ENCODE measurements at places on chromosomes 5 and 9.

GRCh38 chr5:85648495-85648894 lies 969.2 kb upstream of the COX7C start:
- DNase-seq = no peak

GRCh38 chr5:150588596-150588890 lies 51.9 kb upstream of the SYNPO start:
- no peak for DNase-seq

GRCh38 chr5:158715592-158715991 lies 384.1 kb downstream of the EBF1 start:
- no peak for DNase-seq

- DNase-seq = no peak
These were observed 50.0 kb downstream of the CAMSAP1 start for GRCh38 chr9:135857371-135857786.

- no peak for DNase-seq
These were observed 118.2 kb downstream of the BOD1 start for GRCh38 chr5:173498286-173498685.

GRCh38 chr5:146440870-146441495 lies 6.2 kb upstream of the TCERG1 start:
- DNase-seq = no peak

DNA sequence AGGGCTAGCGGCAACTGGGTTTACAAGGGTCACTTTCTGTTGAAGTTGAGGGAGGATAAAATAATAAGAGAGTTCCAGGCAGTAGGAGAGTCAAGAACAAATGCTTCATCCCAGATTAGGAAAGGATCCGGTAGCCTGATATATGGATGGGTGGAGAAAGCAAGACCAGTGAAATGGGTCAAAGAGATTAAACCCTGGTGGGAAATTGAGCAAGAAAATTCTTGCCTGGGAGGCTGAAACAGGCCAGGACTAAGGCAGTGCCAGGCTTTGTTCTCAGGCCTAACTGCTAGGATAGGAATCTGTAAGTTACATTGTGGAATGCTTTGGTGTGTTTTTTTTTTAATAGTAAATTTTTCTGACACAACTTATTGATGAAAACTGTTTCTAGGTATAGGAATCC lies 257.4 kb upstream of the RFX3 start:
- DNase-seq = no peak

- DNase-seq = no peak
These were observed 33.8 kb upstream of the ANXA2R start for GRCh38 chr5:43073597-43074546.

DNA sequence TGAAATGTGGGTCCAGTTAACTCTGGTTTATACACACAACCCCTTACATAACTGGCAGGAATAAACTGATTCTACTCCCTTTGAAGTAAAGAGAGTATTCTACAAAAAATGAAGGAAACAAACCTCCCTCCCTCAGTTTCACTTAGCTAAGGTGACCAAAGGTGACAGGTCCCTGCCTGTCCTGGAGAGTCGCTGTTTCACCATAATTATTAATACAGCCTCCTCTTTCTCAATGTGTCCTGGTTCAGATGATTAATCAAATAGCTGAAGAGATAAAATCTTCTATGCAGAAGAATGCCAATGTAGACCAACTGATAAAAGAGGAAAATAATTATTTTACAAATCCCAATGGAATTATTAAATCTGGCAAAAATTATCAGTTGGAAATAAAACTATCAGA lies 163.7 kb upstream of the GNA14 start:
- DNase-seq = no peak

DNA sequence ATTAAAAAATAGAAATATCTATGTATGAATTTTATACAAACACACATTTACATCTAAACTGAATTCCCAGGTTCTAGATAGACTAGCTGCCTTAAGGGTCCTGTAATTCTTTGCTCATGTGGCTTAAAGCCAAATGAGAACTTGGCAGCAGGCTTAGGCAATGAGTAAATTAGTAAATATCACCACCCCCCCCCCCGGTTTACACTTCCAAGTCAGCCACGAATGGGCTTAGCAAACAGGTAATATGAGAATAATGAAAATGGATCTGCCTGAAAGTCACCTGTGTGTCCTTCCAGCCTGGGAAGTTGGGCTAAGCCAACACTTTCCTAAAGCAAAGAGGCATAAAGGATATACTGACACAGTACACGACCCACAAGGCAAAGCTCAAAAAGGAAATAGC lies 108.6 kb downstream of the KLHL3 start:
- DNase-seq = no peak

DNA sequence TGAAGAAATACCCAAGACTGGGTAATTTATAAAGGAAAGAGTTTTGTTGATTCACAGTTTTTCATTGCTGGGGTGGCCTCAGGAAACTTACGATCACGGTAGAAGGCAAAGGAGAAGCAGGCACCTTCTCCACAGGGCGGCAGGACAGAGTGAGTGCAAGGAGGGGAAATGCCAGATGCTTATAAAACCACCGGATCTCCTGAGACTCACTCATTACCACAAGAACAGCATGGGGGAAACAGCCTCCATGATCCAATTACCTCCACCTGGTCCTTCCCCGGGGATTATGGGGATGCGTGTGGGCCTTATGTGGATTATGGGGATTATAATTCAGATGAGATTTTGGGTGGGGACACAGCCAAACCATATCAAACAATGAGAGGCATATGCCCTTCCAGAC lies 18.5 kb upstream of the RORB start:
- DNase-seq = no peak

DNA sequence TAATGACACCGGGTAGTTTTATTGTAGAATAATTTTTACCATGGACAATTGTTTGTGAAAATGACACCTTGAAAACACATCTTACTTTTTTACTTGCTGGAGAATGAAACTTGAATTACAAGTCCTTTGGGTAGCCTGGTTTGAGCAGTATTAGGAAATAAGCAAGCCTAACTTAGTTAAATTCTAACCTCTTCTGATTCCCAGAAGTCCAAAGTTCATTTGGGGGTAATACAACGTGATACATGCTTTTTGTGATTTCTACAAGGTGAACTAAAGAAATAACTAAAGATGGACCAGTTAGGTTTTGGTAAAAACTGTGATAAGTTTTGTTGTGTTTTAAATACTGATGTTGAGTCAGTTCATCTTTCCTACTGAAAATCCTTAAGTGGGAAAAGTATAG lies 135.4 kb upstream of the DMRT1 start:
- DNase-seq = no peak

DNA sequence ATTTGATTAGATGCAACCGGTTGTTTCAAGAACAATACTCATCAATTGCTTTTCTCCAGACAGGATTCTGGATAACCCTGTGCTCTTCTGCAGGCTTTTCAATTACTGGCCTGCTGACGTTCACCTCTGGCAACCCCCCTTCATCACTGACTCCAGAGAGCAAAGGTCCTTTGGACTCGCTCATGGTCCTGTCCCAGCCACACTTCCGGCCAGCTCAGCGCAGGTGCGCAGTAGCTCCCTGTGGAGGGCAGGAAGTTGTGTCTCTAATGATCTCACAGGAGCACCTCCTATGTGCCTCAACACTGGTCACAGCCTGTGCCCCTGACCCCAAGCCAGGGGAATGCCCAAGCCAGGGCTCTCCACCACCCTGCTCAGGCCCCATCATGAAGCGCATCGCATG lies 44.0 kb downstream of the OLFM1 start:
- no peak for DNase-seq

DNA sequence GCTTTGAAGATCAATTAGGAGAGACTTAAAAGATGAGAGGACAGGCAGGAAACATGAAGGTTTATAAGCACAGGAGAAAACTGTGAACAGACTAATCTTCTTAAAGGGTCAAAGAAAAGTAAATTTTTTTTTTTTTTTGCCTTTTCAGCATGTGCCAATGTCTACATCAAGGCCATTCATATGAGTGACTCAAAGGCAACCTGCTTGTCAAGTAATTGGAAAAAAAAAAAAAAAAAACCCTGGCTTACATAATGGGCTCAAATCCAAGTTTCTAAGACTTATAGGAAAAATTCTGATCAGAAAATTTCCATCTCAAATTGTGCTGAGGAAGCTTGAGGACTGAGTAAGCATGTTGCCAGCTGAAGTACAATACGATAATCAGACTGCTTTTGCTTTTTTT lies 15.9 kb downstream of the PPP2R2B start:
- no peak for DNase-seq

DNA sequence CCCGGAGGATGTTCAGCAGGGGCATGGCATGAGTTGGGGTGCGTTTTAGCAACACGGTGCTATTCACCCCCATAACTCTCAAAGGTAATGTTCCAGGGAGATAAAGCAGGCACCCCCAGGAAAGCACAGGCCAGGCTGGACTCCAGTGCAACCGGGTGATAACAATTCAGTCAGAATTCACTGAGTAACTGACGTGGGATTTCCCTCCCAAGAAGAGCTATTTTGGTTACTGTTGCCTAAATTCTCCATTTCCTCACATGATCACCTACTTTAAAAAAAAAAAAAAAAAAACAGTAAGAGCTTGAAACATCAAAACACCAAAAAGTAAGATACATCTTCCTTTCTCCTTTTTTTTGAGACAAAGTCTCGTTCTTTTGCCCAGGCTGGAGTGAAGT lies 137.6 kb upstream of the WWC1 start:
- DNase-seq = no peak

GRCh38 chr5:68140763-68141162 lies 74.8 kb upstream of the PIK3R1 start:
- DNase-seq = no peak

Measured in keratinocyte (primary cell).